ENCODE measurements at places on chromosomes 11 and 22. TPM values are rescaled to one million over a fixed set of nuclear protein-coding genes. Genes with fewer than 3 reads are reported as not detected.

- H3K36me3 ChIP-seq: peaks cover 14% of the 10 kb centered on the region
- no peak overlapping the region for H3K4me3 ChIP-seq
- no peak overlapping the region for H3K27ac ChIP-seq
These were observed 27.9 kb downstream of the CPT1A start for GRCh38 chr11:68813773-68814172.

- no peak overlapping the region for H3K27ac ChIP-seq
- H3K4me3 ChIP-seq: no peak overlapping the region
- no peaks in the 10 kb centered on the region for H3K36me3 ChIP-seq
- peaks cover 6% of the 10 kb centered on the region for H3K27me3 ChIP-seq
- no peak for DNase-seq
- peaks cover 13% of the 10 kb centered on the region for H3K4me1 ChIP-seq
These were observed 15.4 kb upstream of the PEX26 start for GRCh38 chr22:18062421-18062820.

DNA sequence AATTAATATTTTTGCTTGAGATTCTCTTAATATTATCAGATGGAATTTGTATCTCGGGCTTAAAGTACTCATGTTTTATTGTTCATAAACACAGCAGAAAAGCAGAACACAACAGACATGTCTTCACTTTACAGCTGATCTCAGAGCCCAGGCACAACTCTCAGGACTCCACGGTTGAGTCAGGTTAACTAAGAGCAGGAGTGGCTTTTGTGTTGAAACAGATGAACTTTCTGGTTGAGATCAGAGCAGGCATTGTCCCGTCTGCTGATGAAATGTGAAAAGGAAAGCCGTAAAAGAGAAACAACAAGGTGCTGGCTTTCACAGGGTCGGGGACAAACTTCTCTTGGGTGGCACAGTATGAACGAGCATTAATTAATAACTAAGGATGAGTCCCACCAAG lies 49.0 kb downstream of the JHY start:
- no peaks in the 10 kb centered on the region for H3K4me1 ChIP-seq
- H3K27ac ChIP-seq: no peak overlapping the region
- no peaks in the 10 kb centered on the region for H3K36me3 ChIP-seq
- H3K4me3 ChIP-seq: no peak overlapping the region
- DNase-seq: no peak
- no peaks in the 10 kb centered on the region for H3K27me3 ChIP-seq

- H3K27me3 ChIP-seq: peaks cover 3% of the 10 kb centered on the region
- no peaks in the 10 kb centered on the region for H3K36me3 ChIP-seq
- H3K4me1 ChIP-seq: peaks cover 14% of the 10 kb centered on the region
- no peak overlapping the region for H3K27ac ChIP-seq
- no peak for DNase-seq
These were observed 31.8 kb downstream of the ETS1 start for GRCh38 chr11:128555606-128556005.

GRCh38 chr11:65595131-65595530 lies 469 bp downstream of the KCNK7 start:
- no peak overlapping the region for H3K27ac ChIP-seq
- DNase-seq: no peak
- peaks cover 50% of the 10 kb centered on the region for H3K36me3 ChIP-seq

DNA sequence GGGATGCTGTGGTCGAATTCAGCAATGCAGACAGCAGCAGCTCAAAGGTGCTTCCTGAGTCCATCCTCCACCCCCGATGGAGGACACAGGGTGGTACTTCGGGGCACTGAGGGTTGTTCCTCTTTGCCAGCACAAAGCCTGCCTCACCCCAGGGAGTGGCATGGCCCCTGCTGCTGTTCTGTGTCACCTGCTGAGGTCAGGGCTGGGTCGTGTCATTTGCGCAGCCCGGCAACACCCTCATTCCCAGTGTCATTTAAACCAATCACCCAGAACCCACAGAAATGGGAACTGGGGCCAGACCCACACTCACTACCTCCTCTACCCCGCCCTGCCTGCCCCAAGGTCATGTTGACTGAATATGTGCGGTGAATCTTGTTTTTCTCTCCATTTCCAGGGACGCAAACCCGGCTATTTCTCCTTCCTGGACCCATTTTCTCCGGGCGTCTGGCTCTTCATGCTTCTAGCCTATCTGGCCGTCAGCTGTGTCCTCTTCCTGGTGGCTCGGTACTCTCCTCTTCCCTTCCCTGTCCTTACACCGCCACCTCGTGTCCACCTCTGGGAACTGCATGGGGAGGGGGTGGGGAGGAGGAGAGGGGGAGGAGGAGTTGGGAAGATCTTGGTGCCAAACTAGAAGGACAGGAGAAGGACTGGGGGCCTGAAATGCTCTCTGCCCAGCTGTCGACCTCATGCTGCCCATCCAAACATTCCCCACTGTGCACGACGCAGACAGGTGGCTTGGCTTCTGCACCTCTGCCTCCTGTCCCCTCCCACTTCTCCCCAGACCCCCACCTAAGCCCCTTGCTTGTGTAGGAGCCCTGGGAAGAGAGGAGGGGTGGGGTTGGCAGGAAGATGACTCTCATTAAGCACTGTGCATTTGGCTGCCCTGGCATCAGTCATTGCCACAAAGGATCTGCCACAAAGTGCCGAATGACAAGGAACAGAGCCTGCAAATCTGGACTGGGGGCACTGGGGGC lies 71.2 kb upstream of the TBCEL start:
- peaks cover 5% of the 10 kb centered on the region for H3K27me3 ChIP-seq
- H3K4me1 ChIP-seq: peaks cover 36% of the 10 kb centered on the region
- no peaks in the 10 kb centered on the region for H3K36me3 ChIP-seq
- no peak overlapping the region for H3K4me3 ChIP-seq

DNA sequence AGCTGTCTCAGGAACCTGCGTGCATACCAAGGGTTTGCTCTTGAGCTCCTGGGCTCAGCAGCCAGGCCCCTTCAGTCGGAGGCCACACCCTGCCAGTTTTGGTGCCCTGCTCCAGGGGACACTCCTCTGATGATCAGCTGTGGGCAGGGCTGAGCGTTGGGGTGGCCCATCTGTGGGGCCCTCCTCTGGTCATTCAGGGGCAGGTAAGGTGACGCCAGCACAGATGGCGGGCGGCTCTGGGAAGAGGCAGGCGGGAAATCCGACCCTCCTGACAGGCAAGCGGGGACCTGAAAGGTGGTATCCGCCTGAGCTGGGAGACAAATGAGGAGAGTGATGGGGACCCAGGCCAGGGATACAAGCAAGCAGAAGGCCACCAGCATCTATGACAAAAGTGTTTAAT lies 3.8 kb upstream of the MFNG start:
- H3K4me3 ChIP-seq: no peak overlapping the region
- no peak for DNase-seq
- H3K36me3 ChIP-seq: peaks cover 10% of the 10 kb centered on the region
- H3K4me1 ChIP-seq: peaks cover 13% of the 10 kb centered on the region
- H3K27ac ChIP-seq: no peak overlapping the region
- H3K27me3 ChIP-seq: peaks cover 5% of the 10 kb centered on the region

DNA sequence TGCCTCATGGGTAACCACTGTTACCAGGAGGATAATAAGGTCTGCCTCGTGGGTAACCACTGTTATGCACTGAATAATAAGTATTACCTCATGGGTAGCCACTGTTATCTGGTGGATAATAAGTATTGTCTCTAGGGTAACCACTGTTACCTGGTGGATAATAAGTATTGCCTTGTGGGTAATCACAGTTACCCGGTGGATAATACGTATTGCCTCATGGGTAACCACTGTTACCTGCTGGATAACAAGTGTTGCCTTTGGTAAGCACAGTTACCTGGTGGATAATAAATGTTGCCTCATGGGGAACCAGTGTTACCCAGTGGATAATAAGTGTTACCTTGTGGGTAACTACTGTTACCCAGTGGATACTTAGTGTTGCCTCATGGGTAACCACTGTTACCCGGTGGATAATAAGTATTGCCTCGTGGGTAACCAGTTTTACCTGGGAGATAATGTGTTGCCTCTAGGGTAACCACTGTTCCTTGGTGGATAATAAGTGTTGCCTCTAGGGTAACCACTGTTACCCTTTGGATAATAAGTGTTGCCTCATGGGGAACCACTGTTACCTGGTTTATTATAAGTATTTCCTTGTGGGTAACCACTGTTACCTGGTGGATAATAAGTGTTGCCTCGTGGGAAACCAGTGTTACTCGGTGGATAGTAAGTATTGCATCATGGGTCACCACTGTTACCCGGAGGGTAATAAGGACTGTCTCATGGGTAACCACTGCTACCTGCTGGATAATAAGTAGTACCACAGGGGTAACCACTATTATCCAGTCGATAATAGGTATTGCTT lies 10.6 kb upstream of the NXPE4 start:
- H3K4me1 ChIP-seq: no peaks in the 10 kb centered on the region
- no peaks in the 10 kb centered on the region for H3K27me3 ChIP-seq
- H3K27ac ChIP-seq: no peak overlapping the region
- no peak for DNase-seq

DNA sequence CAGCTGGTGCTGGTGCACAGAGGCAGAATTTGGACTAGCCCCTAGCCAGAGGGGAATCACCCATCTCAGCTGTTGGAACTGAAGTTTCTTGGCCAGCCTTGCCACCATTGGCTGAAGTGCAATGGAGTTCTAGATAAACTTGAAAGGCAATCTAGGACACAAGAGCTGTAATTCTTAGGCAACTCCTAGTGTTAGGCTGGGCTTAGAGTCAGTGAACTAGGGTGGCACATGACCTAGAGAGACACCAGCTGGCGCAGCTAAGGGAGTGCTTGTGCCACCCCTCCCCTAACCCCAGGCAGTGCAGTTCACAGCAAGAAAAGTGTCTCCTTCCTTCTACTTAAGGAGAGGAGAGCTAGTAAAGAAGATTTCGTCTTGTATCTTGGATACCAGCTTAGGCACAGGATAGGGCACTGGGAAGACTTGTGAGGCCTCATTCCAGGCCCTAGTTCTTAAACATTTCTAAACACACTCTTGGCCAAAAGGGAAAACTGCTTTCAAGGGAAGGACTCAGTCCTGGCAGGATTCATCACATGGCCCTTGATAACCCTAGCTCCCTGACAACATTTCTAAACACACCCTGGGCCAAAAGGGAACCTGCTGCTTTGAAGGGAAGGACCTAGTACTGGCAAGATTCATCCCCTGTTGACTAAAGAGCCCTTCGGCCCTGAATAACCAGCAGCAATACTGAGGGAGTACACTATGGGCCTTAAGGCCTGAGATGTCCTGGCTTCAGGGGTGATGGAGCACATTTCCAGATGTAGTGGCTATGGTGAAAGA lies 53.4 kb downstream of the XRRA1 start:
- no peak for DNase-seq
- H3K27me3 ChIP-seq: no peaks in the 10 kb centered on the region
- no peaks in the 10 kb centered on the region for H3K4me1 ChIP-seq
- H3K27ac ChIP-seq: no peak overlapping the region
- H3K4me3 ChIP-seq: no peak overlapping the region

DNA sequence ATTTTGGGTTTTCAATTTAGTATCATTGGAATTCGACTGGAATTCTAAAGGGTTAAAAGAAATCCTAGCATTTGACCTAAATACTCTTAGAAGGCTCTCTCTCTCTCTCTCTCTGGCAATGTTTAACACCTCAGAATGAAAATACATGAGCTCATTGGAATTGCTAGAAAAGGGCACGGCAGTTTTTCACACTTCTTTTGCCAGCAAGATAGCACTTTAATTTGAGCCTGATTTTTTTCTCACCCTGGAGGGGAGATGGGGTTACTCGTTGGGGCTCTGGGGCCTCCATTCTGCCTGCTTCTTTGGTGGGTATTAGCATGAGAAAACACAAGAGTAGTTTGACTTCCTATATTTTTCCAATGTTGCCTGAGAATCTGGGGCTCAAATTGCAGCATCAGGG lies 22.8 kb upstream of the CLMP start:
- no peak overlapping the region for H3K4me3 ChIP-seq
- H3K36me3 ChIP-seq: no peaks in the 10 kb centered on the region
- H3K27ac ChIP-seq: no peak overlapping the region
- H3K4me1 ChIP-seq: no peaks in the 10 kb centered on the region
- no peak for DNase-seq

- no peaks in the 10 kb centered on the region for H3K4me1 ChIP-seq
- H3K27me3 ChIP-seq: no peaks in the 10 kb centered on the region
- no peak overlapping the region for H3K27ac ChIP-seq
- H3K4me3 ChIP-seq: no peak overlapping the region
These were observed 1025.7 kb upstream of the TENM4 start for GRCh38 chr11:80466570-80466969.

- H3K27ac ChIP-seq: no peak overlapping the region
- peak; percentile 72 for DNase-seq
- peaks cover 9% of the 10 kb centered on the region for H3K4me1 ChIP-seq
- peaks cover 6% of the 10 kb centered on the region for H3K36me3 ChIP-seq
- H3K27me3 ChIP-seq: no peaks in the 10 kb centered on the region
These were observed 44.5 kb downstream of the TRAF6 start for GRCh38 chr11:36465449-36466163.

GRCh38 chr11:96942855-96943254 lies 553.0 kb downstream of the JRKL start:
- no peaks in the 10 kb centered on the region for H3K27me3 ChIP-seq
- no peaks in the 10 kb centered on the region for H3K4me1 ChIP-seq
- H3K27ac ChIP-seq: no peak overlapping the region
- no peak overlapping the region for H3K4me3 ChIP-seq

DNA sequence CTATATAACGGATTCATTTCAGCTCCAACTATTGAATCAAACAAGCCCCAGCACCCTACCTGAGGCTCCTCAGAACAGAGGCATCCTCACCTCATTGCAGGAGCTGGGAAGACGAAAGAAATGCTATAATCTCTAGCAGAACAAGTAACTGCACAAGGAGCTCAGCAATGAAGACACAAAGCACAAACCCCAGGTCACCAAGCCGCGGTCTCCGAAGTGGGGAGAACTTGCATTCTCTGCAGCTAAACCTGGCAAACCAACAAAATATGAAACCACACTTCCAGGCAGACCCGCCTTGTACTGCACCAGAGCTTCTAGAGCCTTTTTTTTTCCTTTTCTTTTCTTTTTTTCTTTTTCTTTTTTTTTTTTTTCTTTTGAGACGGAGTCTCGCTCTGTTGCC lies 21.8 kb upstream of the CD5 start:
- DNase-seq: no peak
- H3K4me1 ChIP-seq: no peaks in the 10 kb centered on the region
- H3K27ac ChIP-seq: no peak overlapping the region
- no peaks in the 10 kb centered on the region for H3K36me3 ChIP-seq
- H3K4me3 ChIP-seq: no peak overlapping the region

DNA sequence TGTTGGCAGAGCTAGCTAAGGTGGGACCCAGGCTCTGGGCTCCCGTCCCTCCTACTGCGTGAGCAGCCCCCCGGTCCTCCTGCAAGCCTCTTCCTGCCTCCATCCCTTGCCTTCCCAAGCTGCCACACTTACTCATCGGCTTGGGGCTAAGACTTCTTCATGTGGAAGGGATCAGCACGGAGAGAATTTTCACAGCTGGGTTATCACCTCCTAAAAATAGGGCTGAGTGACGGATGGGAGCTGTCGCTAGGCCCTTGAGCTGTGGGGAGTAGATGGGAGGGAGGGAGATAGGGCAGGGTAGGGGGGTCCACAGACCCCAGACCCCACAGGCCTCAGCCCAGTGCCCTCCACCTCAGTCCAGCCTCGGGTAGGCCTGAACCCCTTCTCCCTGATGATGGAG lies 41.0 kb downstream of the FLRT1 start:
- H3K4me1 ChIP-seq: peaks cover 64% of the 10 kb centered on the region
- no peak for DNase-seq
- no peak overlapping the region for H3K4me3 ChIP-seq
- no peaks in the 10 kb centered on the region for H3K36me3 ChIP-seq

FOLR2 gene
- total RNA-seq: 23.5 TPM

OR5B17 gene
- total RNA-seq: not detected

HEPN1 gene
- total RNA-seq: not detected

OR5M8 gene
- total RNA-seq: not detected

CHRM1 gene
- total RNA-seq: 0.04 TPM

SUSD2 gene
- total RNA-seq: 0.40 TPM

CRKL gene
- total RNA-seq: 36.4 TPM

MYOD1 gene
- total RNA-seq: 47.3 TPM

DEFB108B gene
- not detected for total RNA-seq
